Right renal cortex interstitium (tissue), 3 donors: ENCODE measurements at places on chromosomes 4 and X. TPM values are rescaled to one million over a fixed set of nuclear protein-coding genes. Genes with fewer than 3 reads are reported as not detected.
A peak's percentile ranks its signal among the peaks of the same experiment; 100 is the strongest.

DNA sequence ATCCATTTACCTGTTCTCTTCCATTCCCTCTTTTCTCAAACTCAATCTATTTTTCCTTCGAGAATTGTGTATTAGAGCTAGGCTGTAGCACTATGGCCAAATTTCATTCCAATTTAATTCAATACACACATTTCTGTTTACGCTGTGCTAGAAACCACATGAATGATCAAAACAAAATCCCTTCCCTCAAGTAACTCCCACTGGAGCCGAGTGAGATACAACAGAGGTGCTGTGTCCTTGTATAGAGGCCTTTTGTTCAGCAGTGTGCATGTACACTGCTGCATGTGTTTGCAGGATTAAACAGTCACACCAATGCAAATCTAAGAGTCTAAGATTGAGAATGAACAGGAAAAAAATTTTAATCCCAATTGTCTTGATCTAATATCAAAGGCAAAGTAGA lies 734.2 kb downstream of the RAPGEF2 start:
- no peak for DNase-seq

GRCh38 chr4:17246656-17247055 lies 265.2 kb downstream of the QDPR start:
- no peak for DNase-seq

DNA sequence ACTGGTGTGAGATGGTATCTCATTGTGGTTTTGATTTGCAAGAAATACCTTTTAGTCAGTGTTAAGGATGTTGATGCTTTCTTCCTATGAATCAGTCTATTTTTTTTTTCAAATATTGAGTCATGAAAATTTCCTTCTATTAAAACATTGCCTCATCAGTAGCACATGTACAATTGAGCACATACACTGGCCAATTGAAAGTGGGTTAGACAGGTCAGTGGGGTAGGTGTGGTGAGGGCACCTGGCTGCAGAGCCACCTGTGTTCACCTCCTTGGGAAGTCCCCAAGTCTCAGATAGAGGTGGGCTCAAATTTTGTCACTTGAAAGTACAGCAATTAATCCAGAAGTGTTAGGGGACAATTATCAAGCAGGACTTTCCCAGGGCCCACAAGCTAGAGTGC lies 243.7 kb downstream of the SPRY1 start:
- no peak for DNase-seq

- DNase-seq, result no peak
These were observed 11.9 kb downstream of the SH3D19 start for GRCh38 chr4:151313306-151314009.

- DNase-seq, result no peak
These were observed 42.8 kb upstream of the PRKG2 start for GRCh38 chr4:81257816-81258215.

DNA sequence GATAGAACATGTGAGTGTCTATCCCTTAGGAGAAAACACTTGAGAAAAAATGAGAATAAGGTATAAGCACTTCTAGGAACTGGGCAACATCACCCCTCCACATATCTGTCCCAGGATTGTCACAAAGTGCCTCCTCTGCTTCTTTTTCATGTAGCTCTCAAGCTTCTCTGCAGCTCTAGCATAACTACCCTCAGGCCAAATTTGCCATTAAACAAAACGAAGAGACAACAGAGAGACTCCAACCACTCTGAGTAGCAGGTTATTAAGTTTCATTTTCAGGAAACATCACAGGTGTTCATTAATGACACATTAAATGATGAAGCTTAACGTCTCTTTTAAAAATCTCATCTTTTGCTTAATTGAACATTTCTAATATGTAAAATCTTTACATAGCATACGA lies 580.0 kb downstream of the GALNTL6 start:
- DNase-seq, result no peak

GRCh38 chrX:152899874-152900719 lies 2.2 kb downstream of the ZNF185 start:
- DNase-seq, result no peak

DNA sequence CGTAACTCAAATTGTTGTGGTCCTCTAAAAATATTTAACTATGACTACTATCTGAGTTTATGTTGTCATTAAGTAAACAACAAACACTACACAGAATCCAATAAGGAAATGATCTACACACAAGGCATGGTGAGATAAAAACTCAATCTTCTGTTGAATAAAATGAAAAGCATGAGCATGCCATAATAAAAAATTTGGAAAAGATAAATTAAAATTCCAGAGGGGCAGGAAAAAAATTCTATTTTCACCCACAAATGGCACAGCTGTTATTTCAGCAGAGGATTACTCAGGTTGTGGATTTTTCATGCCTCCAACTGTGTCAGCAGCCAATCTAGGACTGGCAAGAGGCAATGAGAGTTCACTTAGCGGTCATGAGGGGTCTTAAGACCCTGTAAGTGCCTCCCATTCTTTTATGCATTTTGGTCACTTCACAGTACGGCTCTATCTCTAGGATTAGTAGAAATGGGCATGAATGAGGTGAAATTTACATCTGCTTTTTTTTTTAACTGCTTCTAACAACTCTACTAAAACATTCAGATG lies 639.8 kb upstream of the DIPK2B start:
- DNase-seq, result no peak

- DNase-seq, result no peak
These were observed 112.2 kb downstream of the IDS start for GRCh38 chrX:149392921-149393320.

DNA sequence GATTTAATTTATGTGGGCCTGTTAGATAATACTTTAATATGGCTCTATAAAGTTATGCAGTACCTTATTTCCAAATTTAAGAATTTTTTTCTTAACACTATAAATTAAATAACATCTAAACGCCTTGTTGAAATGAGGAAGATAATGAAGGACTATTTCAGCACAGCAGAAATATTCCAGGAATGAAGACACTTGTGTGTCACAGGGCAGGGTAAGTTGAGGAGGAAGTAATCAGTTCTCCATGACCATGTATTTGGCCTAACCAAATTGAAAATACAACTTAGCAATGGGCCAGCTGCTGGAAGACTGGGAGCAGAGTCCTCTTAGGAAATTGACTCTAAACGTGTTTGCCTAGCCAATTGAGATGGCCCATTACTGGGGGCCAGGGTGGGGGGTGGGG lies 16.9 kb downstream of the CXCL3 start:
- no peak for DNase-seq

GRCh38 chr4:162341533-162341932 lies 177.7 kb upstream of the FSTL5 start:
- DNase-seq, result no peak

GRCh38 chrX:71618303-71618721 lies at the start of gene CXCR3:
Gene CXCR3, minus strand, starts transcription at chrX:71618511. Its CDS starts 62 bp downstream, at chrX:71618449.
- no peak for DNase-seq

GRCh38 chrX:133215747-133216146 lies 2.4 kb downstream of the TFDP3 start:
- no peak for DNase-seq

GRCh38 chr4:111334361-111334760 lies 711.5 kb upstream of the PITX2 start:
- DNase-seq, result no peak

GRCh38 chr4:159422019-159422418 lies 319.1 kb downstream of the RAPGEF2 start:
- no peak for DNase-seq

- DNase-seq, result no peak
These were observed 180.8 kb downstream of the VEGFC start for GRCh38 chr4:176611951-176612350.

- peak; percentile 64 for DNase-seq
These were observed 126.5 kb downstream of the KIT start for GRCh38 chr4:54784161-54784671.

DNA sequence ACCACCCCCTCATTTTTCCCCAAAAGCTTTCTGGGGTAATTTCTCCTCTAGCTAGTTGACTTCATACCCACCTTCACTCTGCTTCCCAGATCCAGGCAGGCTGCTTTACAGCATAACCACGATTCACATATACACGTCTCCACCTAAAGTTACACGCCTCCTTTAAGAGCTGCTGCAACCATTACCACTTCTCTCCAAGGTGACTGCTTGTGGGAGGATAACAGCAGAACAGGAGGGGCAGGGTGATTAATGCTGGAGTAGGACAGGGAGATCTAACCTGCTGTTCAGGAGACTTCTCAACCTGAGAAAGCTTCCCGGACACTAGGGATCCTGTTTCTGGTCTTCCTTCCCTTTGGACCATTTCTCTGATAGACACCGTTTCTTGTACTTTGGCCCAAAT lies 77.4 kb downstream of the MGST2 start:
- DNase-seq, result no peak

GRCh38 chr4:139669890-139670289 lies 4.3 kb downstream of the MGST2 start:
- no peak for DNase-seq

- DNase-seq, result no peak
These were observed 81.2 kb upstream of the GPM6B start for GRCh38 chrX:13898083-13898482.

- DNase-seq, result no peak
These were observed 48.0 kb downstream of the RAPGEF2 start for GRCh38 chr4:159150821-159151390.

- DNase-seq, result no peak
These were observed 110.7 kb downstream of the PSAPL1 start for GRCh38 chr4:7323872-7324650.

- no peak for DNase-seq
These were observed 49.7 kb upstream of the TMEM150C start for GRCh38 chr4:82611527-82611926.

DNA sequence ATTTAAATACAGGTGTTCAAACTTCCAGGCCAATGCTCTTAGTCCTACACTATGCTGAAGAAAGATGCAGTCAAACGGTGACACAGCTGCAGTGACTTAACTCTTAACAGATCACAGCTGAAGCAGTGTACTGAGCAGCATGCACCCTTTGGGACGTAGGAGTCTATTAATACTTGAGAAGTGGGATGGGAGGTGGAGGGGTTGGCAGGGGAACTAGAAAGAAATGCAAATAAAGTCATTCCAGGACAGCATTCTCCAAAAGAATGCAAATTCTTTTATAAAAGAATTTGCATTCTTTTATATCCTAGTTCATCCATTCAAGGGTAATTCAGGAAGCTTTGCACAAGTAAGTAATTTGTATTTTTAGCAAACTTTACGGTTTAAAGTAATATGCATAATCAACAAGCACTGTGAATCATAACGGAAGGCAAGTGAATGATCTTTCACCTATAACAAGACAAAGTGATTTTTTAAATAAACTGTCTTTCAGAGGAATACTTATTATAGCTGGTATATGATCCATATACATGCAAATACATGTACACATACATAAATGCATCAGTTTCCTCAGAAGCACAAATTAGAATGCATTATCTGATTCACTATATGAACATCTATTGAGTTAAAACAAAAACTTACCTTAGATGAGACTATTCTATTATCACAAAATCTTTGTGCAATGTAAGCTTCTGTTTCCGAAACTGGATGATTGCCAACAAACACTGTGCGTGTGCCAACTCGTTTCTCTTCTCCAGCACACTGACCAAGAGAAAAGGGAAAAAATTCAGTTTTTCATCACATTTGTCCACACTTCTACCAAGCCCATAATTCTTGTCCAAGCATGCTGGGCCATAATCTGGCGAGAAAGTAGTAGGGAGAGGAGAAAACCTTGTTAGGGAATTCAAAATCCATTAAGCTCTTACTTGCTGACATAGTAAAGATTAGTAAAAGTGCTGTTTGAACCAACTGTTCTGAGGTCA lies 106.5 kb downstream of the ATP11C start:
- DNase-seq, result no peak

GRCh38 chr4:16032396-16032770 lies 51.4 kb downstream of the PROM1 start:
- DNase-seq, result no peak

GRCh38 chrX:621705-622503 lies 8.7 kb upstream of the SHOX start:
- DNase-seq, result no peak

GRCh38 chr4:107572281-107572680 lies 147.8 kb downstream of the PAPSS1 start:
- no peak for DNase-seq

GRCh38 chr4:13627178-13627605 lies 333 bp downstream of the BOD1L1 start:
- no peak for DNase-seq

GRCh38 chrX:123121241-123121640 lies 62.8 kb upstream of the GRIA3 start:
- no peak for DNase-seq

DNA sequence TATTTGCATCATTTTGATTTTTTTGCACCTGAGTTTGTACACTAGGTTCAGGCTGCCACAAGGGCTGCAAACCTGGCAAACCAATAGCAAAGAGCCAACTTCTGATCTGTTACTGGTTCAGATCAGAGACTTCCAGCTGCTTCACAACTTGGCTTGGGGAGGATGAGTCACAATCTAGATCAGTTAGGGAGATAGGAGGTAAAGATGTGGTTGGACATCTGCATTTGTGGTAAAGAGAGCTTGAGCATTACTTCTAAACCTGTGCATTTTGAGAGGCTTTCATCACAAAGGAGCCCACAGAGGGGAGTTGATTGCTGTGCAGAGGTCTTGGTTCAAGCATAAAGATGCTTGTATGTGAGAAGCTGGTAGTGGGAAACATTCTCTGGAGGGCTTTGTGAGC lies 34.5 kb downstream of the LINC00632 start:
- DNase-seq, result no peak

DNA sequence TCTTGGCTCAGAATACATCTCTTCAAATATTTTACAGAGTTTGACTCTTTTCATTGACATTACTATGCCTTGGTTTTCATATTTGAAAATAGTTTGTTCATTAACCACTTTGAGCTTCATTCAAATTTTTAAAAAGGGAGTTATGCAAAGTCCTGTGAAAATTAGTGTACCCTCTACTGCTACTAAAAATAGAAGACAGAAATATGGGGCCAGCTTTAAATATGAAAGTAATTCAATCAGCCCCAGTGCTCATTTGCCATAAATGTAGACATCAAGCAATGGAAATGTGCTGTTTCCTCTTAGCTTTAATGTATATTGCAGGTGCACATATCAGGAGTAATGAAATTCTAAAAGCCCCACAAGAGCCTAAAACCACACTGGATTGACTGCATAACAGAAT lies 218.7 kb downstream of the SPATA18 start:
- no peak for DNase-seq

PNMA5 gene
- polyA plus RNA-seq, result 0.10 TPM

CLCN4 gene
- 4.5 TPM for polyA plus RNA-seq

ABLIM2 gene
- polyA plus RNA-seq, result 7.2 TPM

PFKFB1 gene
- 0.54 TPM for polyA plus RNA-seq

SPOCK3 gene
- 15.0 TPM for polyA plus RNA-seq

RAB40AL gene
- not detected for polyA plus RNA-seq

NPNT gene
- polyA plus RNA-seq, result 222 TPM

CT55 gene
- polyA plus RNA-seq, result 0.20 TPM

RPA4 gene
- polyA plus RNA-seq, result not detected

RHOXF1 gene
- polyA plus RNA-seq, result 1.1 TPM

PABPC5 gene
- 5.9 TPM for polyA plus RNA-seq

BST1 gene
- polyA plus RNA-seq, result 17.0 TPM

ITM2A gene
- 100 TPM for polyA plus RNA-seq

RTL3 gene
- not detected for polyA plus RNA-seq

ANKRD17 gene
- polyA plus RNA-seq, result 78.9 TPM

TMSB15A gene
- polyA plus RNA-seq, result 67.2 TPM
